ENCODE measurements at places on chromosomes 7 and 10.

GRCh38 chr10:79149662-79150443 lies 81.1 kb downstream of the ZMIZ1 start:
- no peak for DNase-seq

- DNase-seq, result no peak
These were observed 3.8 kb upstream of the IL6 start for GRCh38 chr7:22723181-22723601.

- DNase-seq, result no peak
These were observed 85.0 kb downstream of the TMEM106B start for GRCh38 chr7:12296051-12296570.

- DNase-seq, result no peak
These were observed 4.9 kb downstream of the SMURF1 start for GRCh38 chr7:99139036-99139435.

- DNase-seq, result no peak
These were observed 113.2 kb downstream of the CALCR start for GRCh38 chr7:93461350-93461749.

DNA sequence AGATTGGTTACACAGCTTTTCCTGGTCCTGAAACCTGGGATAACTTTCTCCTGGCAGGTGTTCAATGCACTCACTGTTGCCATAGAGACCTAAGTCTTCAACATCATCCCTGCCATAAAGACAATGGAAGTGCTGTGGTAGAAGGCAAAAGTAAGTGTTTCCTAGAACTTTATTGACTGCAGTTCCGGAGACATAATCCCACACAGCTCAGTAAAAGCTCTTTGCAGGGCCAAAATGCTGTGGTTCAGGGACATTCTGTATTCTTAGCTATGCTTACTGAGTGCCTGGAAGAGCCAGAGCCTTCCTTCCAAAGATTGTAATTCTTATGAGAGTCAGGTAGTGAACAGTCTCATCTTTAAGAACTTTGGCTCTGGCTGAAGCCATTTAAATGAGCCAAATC lies 5.3 kb downstream of the WIPF3 start:
- DNase-seq, result no peak

DNA sequence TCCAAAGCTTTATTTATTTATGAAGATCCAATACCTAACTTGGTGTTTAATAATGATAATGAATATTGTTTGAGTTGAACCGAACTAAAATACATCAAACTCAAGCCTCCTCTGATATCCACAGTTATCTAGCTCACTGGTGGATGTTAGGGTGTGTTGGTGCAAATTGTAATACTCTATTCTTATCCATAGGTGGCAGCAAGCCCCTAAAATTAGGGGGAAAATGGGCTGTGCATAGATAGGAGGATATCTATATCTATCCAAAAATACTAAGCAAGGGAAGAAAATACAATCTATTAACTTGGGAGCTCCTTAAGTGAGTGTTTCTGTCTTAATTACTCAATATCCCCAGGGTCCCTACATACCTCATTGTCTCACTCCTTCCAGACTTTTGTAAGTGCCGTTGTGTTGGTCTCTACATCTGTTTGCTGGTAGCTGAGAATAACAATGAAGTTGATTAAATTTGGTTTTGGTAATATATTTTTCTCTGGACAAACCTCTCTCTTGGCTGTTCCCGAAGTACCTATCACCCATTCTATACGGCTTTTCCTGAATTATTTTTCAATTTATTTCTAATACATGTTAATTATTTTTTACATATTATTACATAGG lies 55.0 kb upstream of the VWDE start:
- DNase-seq, result peak; percentile 12
